ENCODE measurements at places on chromosomes 13 and 19.

- no peak for ATAC-seq
Measured at GRCh38 chr19:46002678-46003275, 7.5 kb downstream of the CCDC61 start.

- ATAC-seq, result no peak
Measured at GRCh38 chr19:34734537-34735103, 577 bp downstream of the ZNF181 start.

DNA sequence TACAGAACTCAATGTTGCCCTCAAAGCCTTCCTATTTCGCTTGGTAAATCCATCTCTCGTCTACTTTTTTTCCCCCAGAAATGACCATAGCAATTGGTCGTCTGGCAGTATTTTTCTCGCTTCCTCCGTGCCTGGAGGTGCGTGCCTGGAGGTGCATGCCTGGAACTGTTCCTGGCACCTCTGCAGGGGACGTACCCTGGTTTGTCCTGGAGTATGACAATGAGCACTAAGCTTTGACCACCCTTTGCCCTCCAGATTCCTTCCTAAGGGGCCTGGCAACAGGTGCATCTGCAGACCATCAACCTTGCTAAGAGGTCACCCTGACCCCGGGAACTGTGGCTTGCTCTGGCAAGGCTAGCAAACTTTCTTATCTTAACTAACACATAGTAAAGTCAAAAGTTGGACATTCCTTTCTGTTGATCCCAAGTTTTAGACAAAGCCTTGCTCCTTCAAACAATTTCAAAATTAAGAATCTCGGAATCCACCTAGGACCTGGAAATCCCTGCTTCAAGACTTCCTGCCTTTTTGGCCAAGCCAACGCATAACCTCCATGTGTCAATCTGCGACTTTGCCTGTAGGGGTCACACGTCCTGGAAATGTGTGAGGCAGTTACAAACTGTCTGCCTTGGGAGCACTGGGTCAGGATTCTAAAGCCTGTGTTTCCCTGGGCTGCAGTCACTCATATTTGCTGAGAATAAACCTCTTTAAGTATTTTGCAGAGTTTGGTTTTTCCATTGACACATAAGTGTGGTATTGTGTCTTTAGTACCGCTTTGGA lies 28.8 kb upstream of the TUBGCP3 start:
- peak; percentile 92 for ATAC-seq

GRCh38 chr13:46134961-46135522 lies 30.2 kb upstream of the CPB2 start:
- ATAC-seq, result peak; percentile 46

- peak; percentile 77 for ATAC-seq
Measured at GRCh38 chr19:2578391-2578890, 102.5 kb downstream of the GADD45B start.

DNA sequence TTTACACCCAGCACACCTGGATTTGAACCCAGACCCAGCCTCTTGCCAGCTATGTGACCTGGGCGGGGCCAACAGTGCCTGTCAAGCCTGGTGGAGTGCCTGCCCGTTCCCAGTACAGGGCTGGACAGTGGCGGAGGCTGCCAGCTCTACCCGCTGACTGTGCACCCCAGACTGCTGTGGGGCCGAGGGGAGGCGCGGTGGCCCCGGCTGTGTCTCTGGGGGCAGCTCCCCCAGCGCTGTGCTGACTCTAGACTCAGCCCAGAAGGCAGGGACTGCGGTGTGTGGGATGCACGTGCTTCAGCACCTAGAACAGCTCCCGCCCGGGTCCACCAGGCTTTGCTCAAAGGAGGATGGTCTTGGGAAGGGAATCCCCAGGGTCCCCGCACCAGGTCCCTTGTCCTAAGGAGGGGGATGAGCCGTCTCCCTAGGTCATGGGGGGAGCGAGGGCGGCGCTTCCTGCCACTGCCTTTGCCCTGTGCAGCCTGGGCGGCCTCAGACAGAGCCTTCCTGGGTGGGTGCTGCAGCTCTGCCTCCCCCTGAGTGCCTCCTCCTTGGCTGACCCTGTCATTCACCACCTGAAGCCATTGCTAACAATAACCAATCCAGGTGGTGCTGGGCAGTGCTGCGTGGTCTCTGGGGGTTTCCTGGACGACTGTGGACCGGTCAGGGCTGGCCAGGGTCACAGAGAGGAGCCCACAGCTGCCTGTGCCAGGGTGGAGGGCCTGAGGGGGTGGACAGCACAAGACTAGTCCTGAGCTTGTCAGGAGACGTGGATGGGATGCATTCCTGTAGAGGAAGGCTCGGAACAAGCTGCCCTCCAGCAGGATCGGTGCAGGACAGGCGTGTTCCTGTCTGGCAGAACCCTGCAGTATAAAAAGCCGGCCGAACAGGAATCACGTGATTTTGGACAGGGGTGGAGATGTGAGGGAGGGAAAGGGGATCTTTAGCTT lies 18.6 kb downstream of the TMEM255B start:
- ATAC-seq, result peak; percentile 21

DNA sequence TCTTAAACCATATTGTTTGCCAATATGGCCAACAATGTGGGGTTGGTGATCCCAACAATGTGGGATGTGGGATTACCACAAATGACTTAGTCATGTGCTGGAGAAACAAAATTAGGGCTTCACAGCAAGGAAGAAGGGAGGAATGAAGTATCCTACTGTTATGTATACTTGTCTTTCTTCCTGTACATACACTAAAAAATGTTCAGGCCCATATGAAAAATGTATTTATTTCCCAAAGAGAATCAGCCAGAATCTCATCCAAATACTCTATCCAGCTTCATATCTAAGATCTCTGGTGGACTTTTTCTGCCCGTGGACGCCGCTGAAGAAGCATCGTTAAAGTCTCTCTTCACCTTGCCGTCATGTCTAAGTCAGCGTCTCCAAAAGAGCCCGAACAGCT lies at the start of gene HNRNPA1L2:
HNRNPA1L2 (plus strand) TSS at position 301 of the 400 bp plus-strand sequence; CDS start at position 363, 62 bp downstream.
- ATAC-seq, result no peak

DNA sequence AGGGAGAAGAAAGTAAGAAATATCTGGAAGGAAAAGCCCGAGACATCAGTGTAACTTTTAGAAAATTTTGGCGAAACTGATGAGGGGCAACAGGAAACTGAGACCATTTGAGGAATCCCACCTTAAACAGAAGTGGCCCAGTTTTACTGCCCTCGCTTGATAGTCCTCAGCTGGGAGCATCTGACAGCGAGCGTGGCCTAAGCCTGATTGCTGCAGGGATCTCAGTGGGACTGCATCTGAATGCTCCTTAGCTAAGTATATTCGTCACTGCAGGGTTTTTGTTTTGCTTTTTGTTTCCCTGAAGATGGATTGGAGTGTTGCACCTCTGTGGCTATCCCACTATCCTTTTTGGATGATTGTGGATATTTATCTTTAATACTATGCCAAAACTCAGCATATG lies 262.7 kb upstream of the KLHL1 start:
- ATAC-seq, result no peak

DNA sequence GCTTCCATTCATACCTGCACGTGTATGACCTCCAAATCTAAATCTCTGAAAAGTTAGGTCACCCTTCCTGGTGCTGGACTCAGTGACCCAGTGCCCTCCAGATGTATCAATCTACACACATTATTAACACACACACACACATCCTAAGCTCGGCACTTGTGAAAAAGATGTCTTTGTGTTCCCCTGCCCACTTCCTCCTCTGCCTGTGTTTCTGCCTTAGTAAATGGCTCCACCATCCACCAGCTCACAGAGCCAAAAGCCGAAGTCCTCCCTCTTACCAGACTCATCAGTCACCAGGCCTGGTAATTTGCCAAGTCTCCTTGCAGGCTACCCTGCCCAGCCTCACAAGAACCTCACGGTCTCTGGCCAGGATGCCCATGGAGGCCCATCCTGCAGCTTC lies 131.5 kb downstream of the SHISA2 start:
- ATAC-seq, result no peak

DNA sequence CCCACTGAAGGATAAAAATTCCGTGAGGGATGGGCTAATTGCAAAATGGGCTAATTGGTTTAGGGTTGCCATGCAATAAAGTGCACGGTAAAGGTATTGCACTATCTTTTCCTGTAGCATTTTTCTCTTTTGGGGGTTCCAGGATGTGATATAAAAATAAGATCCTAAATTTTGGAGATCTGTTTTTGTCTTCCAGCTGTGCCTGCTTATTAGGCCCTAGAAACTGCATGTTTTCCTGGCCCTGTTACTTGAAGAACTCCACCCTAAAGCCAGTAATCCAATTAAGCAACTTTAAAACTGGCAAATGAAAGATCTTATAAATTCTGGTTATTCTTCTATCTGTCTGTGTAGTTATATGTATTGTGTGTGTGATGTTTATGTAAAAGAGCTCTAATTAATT lies 2489.6 kb downstream of the PCDH9 start:
- no peak for ATAC-seq

GRCh38 chr19:23002690-23003422 lies at the start of gene ZNF728:
Gene ZNF728, minus strand, starts transcription at chr19:23003176. Its CDS starts 146 bp downstream, at chr19:23003030.
- no peak for ATAC-seq

GRCh38 chr19:45352471-45352870 lies 11.9 kb downstream of the KLC3 start:
- no peak for ATAC-seq

GRCh38 chr13:79522583-79522982 lies 41.6 kb downstream of the NDFIP2 start:
- ATAC-seq, result no peak

DNA sequence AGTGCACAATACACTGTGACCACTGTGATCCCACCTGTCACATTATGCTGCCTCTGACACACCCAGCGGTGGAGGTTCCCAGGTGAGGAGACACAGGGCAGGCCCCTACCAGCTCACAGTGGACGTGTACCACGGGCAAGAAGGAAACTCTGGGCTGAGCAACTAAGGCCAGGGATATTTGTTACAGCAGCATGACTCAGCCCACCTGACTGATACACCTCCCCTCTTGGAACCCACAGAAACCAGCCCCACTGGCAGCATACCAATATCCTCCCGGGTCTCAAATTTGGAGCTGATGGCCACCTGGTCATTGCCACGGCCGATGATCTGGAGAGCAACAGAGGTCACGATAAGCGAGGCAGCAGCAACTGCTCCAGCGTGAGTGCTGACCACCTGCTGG lies 14.9 kb downstream of the KLC3 start:
- no peak for ATAC-seq

- no peak for ATAC-seq
Measured at GRCh38 chr19:46606019-46606418, 4.9 kb downstream of the CALM3 start.

DNA sequence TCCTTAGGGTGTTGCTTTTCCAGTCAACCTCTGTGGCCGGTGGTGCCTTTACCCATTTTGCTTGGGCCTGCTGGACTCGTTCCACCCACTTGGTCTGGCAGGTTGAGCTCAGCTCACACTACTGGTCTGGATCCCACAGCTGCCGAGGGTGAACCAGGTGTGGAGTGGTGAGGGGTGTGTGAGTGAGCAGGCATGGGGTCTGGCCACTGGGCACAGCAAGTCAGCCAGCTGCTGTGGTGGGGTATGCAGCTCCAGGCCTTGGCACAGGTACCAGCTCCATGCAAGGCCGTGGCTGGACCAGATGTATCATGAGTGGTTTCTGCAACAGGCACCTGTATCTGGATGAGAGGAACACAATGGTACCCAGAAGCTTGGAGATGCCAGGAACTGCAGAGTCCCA lies 277.6 kb upstream of the KLHL1 start:
- ATAC-seq, result no peak

- no peak for ATAC-seq
Measured at GRCh38 chr19:40231544-40232424, 5.3 kb upstream of the CCNP start.

GRCh38 chr13:91056746-91057145 lies 290.7 kb upstream of the MIR17HG start:
- ATAC-seq, result no peak

DNA sequence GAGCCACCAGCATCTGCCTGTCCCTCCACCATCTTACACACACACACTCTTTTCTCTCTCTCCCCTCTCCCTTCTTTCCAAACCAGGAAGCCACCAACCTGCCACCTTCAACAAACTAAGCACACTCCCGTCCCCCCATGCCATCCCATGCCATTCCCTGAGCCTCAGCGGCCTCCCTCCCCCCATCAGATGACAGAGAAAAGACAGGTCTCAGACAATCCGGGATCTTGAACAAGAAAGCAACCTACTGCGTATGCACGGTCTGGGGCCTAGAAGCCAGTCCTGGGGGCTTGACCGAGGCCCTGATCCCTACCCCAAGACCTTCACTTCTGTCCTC lies 19.4 kb downstream of the AKT2 start:
- ATAC-seq, result no peak

GRCh38 chr13:43698009-43698408 lies 88.8 kb downstream of the ENOX1 start:
- no peak for ATAC-seq

DNA sequence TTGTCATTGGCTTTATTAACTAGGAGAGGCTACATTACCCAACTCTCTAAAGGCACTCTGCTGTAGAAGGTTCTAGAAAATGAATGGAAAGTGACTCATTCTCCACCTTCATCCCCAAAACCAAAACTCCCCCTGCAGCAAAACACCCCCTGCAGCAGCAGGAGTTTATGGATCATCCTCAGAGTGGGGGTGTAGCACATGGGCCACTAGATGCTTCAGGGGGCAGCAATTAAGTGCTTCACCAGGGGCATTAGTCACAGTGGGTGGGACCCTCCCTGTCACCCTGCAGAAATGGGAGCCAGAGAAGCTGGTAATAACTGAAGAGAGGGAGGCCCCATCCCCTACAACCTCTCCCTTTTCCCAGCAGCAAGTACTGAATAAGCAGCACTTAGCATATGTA lies 64.5 kb upstream of the MED4 start:
- no peak for ATAC-seq

DNA sequence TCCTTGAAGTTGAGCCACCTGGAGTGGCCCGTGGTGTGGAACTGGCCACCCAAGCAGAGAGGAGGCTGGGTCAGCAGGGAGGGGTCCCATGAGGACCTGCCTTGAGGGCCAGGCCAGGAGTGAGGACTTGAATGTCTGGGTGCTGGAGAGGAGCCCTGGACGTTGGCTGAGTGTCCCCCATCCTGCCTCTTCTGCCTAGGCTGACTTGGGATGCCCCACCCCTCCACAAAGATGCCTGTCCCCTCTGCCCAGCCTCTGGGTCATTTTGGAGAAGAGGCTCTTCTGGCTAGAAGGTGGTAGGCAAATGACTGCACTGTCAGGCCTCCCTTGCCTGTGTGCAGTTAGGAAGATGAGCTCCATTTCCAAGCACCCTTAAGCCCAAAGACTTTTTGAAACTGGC lies 1.7 kb downstream of the SSBP4 start:
- ATAC-seq, result no peak

GRCh38 chr19:33809960-33810359 lies 13.3 kb downstream of the KCTD15 start:
- no peak for ATAC-seq

DNA sequence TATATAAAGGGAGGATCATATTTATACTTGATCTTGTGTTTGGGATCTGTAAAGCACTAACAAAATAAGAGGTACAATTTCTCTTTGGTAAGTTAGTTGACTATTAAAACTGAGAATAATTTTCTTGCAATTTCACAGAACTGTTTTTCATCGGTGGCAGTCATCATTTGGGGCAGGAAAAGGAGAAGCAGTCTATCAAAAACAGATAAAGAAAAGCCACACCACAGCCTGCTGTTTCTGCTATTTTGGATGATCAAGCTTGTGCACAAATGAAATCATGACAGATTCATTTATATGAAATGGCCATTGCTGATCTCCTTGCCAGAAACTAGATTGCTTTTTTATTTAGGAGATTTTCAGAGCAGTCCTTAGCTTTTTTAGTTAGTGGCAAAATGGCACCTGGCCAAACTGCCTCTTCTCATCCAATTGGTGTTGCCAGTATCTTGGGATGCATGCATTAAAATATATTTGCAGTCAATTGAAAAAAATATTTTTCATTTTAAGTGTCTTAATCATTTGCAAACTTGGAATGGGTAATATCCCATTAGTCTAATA lies 326.0 kb downstream of the HS6ST3 start:
- no peak for ATAC-seq

GRCh38 chr19:41457241-41457640 lies 14.3 kb downstream of the ERICH4 start:
- no peak for ATAC-seq

- no peak for ATAC-seq
Measured at GRCh38 chr13:46761866-46762265, 35.1 kb downstream of the ESD start.

All from SK-N-SH treated with all-trans-retinoic acid at 6 μM for 48 hours (cell line).